HS-5 (cell line): ENCODE measurements at places on chromosomes 16 and 17.
A peak's percentile ranks its signal among the peaks of the same experiment; 100 is the strongest.

- no peak for DNase-seq
These were observed 25.3 kb downstream of the CLEC16A start for GRCh38 chr16:10969615-10970014.

GRCh38 chr16:81640681-81641070 lies 138.4 kb upstream of the PLCG2 start:
- no peak for DNase-seq

DNA sequence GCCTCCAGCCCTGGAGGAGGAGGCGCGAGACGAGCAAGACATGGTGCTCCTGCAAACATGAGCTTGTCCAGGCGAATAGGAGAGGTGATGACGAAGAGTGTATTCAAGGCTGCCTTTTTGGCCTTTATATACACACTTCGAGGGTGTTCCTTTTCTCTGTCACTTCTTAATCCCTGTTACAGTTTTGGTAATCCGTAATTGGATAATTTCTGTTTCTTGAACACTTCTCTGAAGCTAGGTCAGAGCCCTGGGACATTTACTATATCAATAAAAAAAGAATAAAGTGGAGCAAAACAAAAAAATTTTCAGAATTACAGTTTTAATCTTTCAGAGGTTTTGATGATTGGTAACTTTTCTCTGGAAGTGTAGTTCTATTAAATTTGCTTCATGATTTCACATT lies at the start of gene KRT24:
Gene KRT24 (minus strand): TSS at position 101 of the 400 bp plus-strand sequence. CDS start 59 bp downstream, at position 42.
- no peak for DNase-seq

- DNase-seq: no peak
These were observed 67.8 kb downstream of the CDH8 start for GRCh38 chr16:61968242-61969076.

GRCh38 chr16:88368994-88369393 lies 13.8 kb upstream of the ZNF469 start:
- DNase-seq: no peak

- DNase-seq: no peak
These were observed 709 bp upstream of the MRPL28 start for GRCh38 chr16:370979-371514.

DNA sequence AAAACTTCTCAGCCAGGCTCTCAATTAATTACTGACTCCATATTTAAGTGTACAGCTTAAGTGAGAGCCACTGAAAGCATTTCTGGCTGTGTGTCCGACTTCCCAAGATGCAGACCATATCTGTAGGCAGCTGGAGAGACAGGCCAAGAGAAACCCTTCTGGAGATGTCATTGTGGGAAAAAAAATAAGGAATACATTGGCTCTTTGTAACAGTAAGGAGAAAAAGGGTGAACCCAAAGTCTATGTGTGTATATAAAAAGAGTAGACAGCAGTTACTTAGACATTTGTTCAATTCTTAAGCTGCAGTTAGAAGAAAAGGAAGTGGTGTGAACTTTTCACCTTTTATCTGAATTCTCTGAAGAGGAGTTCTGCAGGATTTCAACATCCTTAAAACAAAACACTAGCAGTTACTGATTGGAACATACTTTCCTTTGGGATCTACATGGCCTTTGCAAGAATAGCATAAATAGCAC lies 21.7 kb downstream of the FAM117A start:
- DNase-seq: no peak

- no peak for DNase-seq
These were observed 4.9 kb upstream of the CIAO3 start for GRCh38 chr16:745739-746138.

GRCh38 chr16:495127-495748 lies 32.3 kb upstream of the CAPN15 start:
- no peak for DNase-seq

GRCh38 chr17:68314916-68315535 lies 23.7 kb downstream of the ARSG start:
- DNase-seq: no peak

DNA sequence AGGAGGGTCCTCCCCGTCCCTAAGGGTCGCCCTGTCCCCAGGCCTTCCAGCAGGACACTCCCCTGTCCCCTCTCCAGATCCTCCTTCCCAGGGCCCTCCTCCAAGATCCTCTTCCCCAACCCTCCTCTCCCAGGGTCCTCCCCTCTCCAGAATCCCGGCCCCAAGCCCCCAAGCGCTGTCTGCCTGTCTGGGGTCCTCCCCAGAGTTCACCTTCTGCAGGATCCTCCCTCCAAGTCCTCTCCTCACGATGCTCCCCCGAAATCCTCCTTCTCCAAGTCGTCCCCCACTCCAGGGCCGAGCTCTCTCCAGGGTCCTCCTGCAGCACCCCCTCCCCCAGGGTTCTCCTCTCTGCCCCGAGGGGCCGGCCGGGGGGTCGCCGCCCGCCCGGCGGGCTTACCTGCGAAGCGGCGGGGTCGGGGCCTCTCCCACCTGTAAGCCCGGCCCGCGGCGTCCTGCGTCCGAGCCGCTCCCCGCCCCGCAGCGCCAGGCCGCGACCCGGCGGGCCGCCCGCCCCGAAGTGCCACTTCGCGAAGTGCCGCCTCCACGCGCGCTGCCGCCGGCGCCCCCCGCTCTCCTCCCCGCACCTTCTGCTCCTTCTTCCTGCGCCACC lies 678 bp upstream of the BAIAP2 start:
- DNase-seq: no peak

DNA sequence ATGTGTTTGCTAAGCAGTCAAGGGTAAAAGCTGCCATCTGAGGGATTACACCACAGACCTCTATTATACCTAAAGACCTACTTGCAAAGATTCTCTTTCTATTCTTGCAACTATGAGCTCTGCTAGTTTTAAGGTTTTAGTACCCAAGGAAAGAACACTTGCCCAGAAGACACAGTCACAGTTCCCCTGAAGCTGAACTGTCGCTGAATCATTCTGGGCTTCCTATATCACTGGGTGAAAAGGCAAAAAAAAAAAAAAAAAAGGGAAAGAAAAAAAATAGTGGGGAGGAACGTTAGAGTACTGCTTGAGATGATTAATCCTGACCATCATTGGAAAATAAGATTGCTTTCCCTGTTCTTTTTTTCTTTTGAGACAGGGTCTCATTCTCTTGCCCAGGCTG lies 37.9 kb downstream of the LYRM1 start:
- DNase-seq: peak; percentile 31

DNA sequence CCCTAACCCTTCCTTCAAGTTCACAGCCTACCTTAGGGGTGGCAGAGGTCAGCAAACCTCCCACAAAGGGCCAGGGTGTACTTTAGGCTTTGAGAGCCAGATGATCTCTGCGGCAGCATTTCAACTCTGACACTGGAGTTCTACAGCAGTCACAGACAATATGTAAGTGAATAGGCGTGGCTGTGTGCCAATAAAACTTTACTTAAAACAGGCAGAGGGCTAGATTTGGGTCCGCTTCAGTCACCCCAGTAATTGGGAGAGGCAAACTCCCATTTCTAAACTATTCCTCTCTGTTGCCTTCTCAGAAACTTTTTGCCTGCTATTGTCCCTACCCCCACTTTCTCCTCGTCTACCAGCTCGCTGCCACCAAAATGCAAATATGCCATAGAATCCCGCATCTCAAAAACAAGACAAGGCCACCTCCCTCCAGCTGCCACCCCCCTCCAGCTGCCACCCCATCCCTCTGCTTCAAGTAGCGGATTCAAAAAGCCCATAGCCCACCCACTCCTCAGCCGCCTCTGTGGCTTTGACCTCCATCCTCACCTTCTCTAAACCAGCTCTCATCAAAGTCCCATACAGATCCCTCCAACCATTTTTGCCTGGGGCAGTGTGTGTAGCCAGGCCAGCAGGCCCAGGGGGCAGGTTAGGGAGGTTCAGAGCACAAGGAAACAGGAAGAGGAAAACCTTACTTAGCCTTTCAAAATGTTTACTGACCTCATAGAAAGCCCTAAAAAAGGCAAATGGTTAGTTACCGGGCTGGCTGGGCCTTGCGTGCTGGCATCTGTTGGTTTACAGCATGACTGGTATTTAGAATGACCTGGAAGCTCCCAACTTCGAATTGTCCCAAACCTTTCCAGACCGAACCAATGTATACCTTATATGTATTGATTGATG lies 19.9 kb upstream of the DNAH17 start:
- no peak for DNase-seq

GRCh38 chr17:82239401-82239925 lies 10.6 kb downstream of the SLC16A3 start:
- no peak for DNase-seq

- DNase-seq: no peak
These were observed 9.5 kb downstream of the TBC1D26 start for GRCh38 chr17:15741624-15742023.

DNA sequence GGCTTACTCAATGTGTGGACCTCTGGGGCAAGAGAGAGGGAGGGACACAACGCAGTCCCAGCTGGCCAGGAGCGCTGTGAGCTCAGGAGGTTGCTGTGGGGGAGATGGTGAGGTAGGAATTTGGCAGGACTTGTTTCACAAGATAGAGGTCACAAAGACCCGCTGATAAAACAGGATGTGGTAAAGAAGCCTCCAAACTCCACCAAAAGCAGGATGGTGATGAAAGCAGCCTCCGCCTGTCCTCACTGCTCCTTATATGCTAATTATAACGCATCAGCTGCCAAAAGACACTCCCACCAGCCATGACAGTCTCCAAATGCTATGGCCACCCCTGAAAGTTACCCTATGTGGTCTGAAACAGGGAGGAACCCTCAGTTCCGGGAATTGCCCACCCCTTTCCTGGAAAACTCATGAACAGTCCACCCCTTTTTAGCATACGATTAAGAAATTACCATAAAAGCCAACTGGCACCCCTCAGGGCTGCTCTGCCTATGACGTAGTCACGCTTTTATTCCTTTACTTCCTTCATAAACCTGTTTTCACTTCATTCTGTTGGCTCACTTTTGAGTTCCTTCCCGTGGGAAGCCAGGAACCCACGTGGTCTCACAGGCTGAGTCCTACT lies 5.3 kb upstream of the EIF4A3 start:
- peak; percentile 68 for DNase-seq

DNA sequence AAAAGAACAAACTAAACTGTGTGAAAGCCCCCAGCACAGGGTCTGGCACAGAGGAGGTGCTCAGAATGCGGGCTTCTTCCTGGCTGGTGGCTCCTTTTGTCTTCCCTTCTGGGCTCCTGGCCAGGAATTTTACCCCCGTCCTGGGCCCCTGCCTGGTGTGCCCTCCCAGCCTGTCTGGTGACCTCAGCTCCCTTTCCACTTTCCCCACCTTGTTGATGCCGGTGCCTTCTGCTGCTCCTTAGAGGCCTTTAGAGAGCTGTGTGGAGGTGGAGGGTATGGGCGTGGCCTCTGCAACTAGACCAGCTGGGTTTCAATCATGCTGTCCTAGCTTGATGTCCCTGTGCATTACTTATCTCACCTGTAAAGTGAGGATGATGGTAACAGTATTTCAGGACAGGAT lies 16.8 kb downstream of the PIRT start:
- no peak for DNase-seq

DNA sequence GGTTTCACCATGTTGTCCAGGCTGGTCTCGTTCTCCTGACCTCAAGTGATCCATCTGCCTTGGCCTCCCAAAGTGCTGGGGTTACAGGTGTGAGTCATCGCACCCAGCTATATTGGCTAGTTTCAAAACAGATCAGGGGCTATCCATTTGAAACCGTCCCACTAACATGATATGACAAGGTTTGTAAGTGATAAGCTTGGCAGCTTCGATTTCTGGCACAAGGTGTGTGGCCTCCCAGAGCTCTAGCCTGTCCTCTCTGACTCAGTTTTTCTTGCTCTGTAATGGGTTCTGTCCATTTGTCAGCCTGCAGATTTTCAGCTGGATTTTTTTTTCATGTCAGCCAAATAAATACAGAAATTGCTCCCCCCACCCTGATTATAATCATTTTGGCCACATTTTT lies 31.8 kb upstream of the TENT4B start:
- no peak for DNase-seq

DNA sequence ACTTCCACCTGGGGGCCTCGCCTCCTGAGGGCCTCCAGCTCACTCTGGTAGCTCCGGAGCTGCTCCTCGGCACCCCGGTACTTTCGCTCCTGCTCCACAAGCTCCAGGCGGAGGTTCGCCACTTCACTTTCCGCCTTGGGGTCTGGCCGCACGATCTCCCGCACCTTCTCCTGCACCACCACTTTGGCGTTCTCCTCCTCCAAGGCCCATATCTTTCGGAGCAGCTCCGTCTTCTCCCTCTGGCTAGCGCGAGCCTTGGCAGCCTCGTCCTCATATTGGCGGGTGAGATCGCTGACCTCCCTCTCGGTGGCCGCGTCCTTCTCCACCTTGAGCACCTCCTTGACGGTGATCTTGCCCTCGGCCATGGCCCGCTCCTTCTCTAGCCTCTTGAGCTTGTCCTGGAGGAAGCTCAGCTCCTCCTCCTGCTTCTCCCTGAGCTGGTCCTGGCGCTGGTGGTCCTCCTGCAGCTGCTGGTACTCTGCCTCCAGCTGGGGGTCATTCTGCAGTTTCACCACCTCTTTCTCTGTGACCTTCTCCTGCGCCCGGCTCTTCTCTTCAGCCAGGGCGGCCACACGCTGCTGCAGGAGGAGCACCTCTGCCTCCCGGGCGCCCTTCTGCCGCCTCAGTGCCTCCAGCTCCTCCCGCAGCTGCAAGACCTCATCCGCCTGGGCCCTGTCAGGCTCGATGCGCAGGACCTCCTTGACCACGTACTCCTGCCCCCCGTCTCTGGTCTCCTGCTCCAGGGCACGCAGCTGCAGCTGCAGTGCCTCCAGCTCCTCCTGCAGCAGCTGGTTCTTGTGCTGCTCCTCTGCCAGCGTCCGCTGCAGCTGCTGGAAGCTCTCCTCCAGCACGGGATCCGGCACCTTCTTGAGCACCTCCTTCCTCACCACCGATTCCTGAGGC lies 37.9 kb downstream of the UBN1 start:
- DNase-seq: no peak

GRCh38 chr16:14448879-14449278 lies 181.2 kb downstream of the PARN start:
- DNase-seq: no peak

- no peak for DNase-seq
These were observed 91.5 kb upstream of the TMEM97 start for GRCh38 chr17:28227316-28228108.

DNA sequence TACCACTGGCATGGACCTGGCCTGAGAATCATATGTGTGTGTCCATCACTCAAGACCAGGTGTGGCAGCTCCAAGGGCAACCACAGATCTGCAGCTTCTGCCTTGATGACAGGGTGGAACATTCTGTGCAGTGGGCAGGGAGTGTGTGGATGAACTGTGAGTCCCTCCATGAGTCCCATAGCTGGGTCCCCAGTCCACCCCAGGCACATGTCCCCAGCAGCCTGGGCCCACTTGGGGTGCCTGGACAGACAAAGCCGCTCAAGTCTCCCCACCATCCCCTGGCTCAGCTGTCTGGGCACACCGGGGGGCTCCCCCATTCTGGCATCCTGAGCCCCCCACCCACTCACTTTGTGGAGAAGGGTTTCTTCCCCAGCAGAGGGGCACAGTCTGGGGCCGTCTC lies 4.6 kb upstream of the KRT16 start:
- no peak for DNase-seq
